ENCODE measurements at places on chromosomes 11 and 22.

GRCh38 chr22:31753634-31754501 lies at the start of gene DEPDC5:
DEPDC5 (plus strand) TSS chr22:31754019; CDS start chr22:31754922, 903 bp downstream.
- DNase-seq = peak; percentile 98

- no peak for DNase-seq
Observed at GRCh38 chr11:134657631-134658030, 245.6 kb upstream of the B3GAT1 start.

GRCh38 chr11:66195867-66196266 lies 72.6 kb upstream of the RAB1B start:
- DNase-seq = no peak

DNA sequence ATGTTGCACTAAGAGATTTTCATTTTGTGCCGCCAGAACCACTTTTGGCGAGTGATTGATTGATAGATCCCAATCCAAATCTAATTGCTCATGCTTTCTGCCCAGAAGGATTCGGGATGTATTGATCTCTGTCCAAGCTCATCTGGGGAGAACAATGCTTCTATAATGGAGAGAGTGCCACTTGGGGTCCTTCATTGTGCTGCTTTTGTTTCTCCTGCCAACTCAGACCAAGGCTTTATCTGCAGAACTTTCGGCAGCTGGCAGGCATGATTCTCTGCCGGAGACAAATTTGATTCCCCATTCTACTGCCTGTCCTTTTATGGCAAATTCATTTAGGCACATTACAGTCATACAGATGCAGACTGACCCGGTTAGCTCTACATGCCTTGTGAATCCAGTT lies 62.9 kb upstream of the NTM start:
- no peak for DNase-seq

DNA sequence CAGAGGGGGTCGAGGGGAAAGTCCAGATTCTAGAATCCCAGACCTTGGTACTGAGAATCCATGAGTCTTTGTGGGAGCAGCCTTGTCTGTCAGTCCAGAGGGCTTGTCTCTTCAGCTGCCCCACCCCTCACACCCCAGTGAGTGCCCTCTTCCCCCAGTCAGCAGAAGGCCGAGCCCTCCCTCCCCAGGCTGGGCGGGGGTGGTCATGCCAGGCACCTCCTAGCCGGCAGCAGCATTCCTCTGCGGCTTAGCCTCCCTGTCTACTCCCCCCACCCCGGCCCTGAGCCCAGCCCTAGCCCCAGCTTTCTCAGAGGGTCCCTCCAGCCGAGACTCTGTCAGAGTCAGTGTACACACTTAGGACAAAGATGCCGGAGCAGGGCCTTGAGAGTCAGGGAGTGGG lies 4.6 kb downstream of the SOX10 start:
- DNase-seq = no peak

- DNase-seq = no peak
Observed at GRCh38 chr11:68980776-68981065, at the start of gene MRGPRD. MRGPRD (minus strand) TSS chr11:68980986; CDS start chr11:68980986, 0 bp downstream.

DNA sequence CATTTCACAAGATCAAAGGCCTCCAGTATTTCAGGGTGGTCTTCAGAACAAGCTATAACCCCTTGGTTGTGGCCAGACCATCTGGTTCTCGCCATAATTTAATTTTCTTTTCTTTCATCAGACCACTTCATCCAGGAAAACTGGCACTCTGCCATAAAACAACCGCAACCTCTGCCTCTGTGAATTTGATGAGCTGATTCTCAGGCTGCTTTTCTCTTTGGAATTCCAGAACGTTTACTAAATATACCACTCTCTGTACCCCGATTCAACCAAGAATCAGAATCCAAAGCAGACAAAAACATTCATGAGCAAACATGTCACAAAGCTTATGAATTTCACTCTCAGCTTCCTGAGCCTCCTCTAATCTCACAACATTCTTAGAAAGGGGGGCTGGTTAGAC lies 331.8 kb upstream of the SYN3 start:
- no peak for DNase-seq

- DNase-seq = no peak
Observed at GRCh38 chr22:37298748-37299495, 16.6 kb downstream of the CYTH4 start.

DNA sequence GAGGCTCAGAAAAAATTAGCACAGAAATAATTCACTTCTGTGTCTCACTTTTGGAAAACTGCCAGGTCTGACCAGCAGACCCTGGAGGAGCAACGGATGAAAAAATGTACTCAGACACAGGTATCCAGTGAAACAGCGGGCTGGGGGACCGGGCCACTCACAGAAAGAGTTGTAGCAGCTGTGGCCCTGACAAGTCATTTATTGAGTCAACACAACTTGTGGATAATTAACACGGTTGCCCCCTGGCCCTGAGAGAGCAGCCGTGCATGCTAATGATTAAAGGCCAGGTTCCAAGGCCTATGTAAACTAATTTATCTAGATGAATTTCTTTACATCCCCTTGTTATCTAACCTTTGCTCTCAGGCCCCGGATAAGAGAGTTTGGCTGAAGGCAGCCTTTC lies 131.3 kb downstream of the AASDHPPT start:
- no peak for DNase-seq

DNA sequence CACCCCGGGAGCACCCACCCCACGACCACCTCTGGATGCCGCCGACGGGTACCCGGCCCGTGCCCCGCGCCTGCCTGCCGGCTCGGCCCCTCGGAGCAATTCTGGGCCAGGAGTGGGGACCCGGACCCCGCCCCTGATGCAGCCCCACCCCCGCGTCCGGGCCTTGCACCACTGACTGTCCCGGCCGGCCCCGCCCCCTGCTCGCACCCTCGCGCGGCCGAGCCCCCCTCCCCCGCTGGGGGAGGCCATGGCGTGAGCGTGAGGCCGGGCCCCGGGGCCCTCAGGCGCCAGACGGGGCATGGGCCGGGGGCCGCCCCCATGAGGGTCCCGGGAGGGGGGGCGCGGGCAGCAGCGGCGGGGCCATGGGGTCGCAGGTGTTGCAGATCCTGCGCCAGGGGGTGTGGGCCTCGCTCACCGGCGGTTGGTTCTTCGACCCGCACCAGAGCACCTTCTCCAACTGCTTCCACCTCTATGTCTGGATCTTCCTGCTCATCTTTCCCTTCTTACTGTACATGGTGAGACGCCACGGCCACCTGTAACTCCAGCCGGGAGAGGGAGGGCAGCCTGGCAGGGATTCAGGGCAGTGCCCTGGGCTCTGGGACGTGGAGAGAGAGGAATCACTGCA lies 486 bp downstream of the PCNX3 start:
- no peak for DNase-seq

DNA sequence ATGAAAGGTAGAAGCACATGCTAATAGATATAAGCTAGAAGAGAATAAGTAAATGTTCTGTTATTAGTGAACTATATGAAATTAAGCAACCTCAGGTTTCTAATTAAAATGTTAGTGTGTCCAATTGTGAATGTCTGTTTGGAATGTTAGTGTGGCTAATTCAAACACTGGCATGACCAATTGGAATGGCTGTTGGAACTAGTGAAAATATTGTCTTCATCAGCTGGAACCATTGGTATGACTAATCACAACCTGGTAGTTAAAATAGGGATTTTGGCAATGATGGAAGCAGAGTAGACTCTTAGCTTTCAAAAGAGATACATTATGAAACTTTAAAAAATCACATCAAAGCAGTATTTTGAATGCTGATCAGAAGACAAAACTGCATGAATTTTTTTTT lies 66.8 kb downstream of the CYB5R2 start:
- no peak for DNase-seq

DNA sequence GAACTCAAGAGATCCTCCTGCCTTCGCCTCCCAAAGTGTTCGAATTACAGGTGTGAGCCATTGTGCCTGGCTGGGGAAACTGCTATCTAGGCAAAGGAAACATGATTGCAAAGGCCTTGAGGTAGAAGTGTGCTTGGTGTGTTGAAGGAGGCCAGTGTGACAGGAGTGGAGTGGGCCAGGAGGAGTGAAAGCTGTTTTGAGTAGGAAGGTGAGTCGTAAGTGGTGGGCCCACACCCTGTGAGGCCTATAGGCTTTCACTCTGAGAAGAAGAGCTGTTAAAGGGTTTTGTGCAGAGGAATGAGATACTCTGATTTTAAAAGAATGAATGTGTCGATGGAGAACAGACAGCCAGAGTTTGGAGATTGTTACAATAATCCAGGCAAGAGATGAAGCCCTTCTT lies 43.4 kb downstream of the WEE1 start:
- DNase-seq = no peak

- no peak for DNase-seq
Observed at GRCh38 chr11:35549787-35550186, 24.4 kb upstream of the PAMR1 start.

DNA sequence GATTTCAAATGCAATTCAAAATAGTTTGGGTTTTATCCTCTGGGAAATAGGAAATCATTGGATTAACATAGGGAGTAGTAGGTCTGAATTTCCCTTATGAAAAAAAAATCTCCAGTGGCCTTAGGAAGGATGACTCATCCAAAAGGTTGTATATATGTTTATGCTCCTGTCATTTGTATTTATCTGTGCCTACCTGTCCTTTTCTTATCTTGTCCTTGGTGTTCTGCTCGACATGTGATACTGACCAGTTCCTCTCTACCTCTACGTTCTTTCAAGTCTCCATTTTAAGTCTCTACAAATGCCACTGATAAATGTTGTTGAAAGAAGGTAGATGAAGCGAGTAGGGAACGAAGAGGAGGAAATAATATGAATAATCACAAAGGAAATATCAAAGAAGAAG lies 3.0 kb upstream of the SOX6 start:
- DNase-seq = no peak

GRCh38 chr11:34064291-34064690 lies 12.8 kb downstream of the CAPRIN1 start:
- no peak for DNase-seq

DNA sequence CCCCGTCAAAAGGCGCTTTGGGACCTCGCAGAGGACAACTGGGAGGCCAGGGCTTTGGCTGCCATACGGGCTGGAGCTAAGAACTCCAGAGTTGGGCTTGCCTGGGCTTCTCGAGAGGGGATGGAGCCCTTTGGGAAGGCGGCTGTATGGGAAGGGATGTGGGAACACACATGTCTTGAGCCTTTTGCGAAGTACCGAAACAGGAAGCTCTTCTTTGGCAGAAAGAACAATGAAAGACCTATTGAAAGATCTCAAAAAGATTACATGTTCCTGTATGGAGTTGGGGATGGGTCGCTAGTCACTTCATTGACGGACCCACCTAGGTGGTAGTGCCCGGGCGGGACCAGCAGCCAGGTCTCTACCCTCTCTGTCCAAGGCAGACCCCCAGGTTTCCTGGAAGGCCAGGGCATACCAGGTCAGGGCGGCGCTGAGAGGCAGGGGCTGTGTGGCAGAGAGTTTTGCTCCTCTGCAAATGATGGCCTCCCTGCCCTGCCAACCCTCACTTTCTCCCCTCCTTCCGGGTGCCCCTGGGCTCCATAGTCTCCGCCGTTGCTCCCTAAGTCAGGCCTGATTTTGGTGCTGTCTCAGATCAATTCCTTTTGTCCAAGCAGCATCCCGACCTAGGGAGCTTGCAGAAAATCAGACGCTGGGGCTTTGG lies 1.0 kb downstream of the ST14 start:
- no peak for DNase-seq

DNA sequence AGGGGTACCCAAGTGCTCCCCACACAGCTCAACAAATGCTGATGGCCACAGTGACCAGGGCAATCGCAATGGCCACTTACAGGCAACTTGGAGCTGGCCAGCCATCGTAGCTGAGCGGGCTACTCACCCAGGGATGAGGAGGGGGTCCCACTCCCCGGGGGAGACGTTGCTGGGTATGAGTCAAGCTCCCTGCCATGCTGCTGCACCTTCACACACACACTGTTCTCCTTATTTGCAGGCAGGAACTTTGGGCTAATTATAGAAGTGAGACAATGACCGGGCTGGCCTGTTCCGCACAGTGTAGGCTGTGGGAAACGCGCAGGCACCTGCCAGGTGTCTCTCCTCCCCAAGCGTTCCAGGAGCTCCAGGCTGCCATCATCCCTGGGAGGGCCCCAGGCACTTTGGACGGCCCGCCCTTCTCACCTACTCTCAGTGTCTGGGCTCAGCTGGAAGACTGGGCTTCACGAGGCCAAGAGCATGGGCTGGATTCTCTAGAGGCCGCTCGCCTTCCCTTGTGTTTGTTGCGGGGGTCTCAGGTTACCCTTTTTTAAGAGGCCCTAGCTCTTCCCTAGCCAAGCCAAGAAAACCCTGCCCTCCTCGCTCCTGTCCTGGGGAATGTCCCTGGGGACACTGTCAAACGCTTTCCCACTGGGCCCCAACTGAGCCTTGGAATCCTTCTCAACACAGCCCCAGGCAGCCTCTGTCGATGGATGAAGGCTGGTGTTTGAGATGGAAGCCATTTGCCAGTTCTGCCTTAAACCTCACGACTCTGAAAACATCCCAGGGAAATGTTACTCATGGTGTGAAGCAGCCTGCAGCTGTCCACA lies 73.0 kb downstream of the RTL6 start:
- DNase-seq = no peak

- DNase-seq = no peak
Observed at GRCh38 chr11:122756417-122756816, 81.9 kb upstream of the CRTAM start.

DNA sequence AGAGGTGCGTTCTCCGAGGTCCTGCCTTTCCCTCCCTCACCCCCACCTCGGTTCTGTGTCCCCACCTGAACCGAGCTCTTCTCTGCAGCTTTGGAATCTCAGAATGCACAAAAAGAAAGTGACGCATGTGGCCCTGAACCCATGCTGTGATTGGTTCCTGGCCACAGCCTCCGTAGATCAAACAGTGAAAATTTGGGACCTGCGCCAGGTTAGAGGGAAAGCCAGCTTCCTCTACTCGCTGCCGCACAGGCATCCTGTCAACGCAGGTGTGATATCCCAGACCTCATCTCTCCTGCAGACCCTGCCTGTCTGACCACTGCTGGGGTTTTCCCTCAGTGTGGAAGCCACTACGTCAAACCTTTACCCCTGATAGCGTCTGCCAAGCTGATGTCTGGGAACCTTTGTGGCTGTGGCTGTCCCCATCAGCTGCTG lies 13.9 kb downstream of the ACP2 start:
- DNase-seq = no peak

- no peak for DNase-seq
Observed at GRCh38 chr11:17551347-17552040, 4.4 kb downstream of the OTOG start.

GRCh38 chr22:29093501-29094300 lies 20.9 kb downstream of the KREMEN1 start:
- DNase-seq = no peak
